ENCODE measurements at places on chromosomes 5 and 9. TPM values are rescaled to one million over a fixed set of nuclear protein-coding genes. Genes with fewer than 3 reads are reported as not detected.

The WWC1 gene
- 0.04 TPM for polyA plus RNA-seq

The PCDHB13 gene
- polyA plus RNA-seq, result 0.26 TPM

The FYB1 gene
- polyA plus RNA-seq, result 0.22 TPM

The PPIC gene
- 25.0 TPM for polyA plus RNA-seq

The INSL6 gene
- not detected for polyA plus RNA-seq

The UBE2QL1 gene
- polyA plus RNA-seq, result 33.3 TPM

The LCN15 gene
- not detected for polyA plus RNA-seq

The GRM6 gene
- polyA plus RNA-seq, result not detected
